ENCODE measurements at places on chromosomes 13 and 19.
A peak's percentile ranks its signal among the peaks of the same experiment; 100 is the strongest.

GRCh38 chr13:29487466-29488454 lies 107.7 kb downstream of the SLC7A1 start:
- no peak for DNase-seq

DNA sequence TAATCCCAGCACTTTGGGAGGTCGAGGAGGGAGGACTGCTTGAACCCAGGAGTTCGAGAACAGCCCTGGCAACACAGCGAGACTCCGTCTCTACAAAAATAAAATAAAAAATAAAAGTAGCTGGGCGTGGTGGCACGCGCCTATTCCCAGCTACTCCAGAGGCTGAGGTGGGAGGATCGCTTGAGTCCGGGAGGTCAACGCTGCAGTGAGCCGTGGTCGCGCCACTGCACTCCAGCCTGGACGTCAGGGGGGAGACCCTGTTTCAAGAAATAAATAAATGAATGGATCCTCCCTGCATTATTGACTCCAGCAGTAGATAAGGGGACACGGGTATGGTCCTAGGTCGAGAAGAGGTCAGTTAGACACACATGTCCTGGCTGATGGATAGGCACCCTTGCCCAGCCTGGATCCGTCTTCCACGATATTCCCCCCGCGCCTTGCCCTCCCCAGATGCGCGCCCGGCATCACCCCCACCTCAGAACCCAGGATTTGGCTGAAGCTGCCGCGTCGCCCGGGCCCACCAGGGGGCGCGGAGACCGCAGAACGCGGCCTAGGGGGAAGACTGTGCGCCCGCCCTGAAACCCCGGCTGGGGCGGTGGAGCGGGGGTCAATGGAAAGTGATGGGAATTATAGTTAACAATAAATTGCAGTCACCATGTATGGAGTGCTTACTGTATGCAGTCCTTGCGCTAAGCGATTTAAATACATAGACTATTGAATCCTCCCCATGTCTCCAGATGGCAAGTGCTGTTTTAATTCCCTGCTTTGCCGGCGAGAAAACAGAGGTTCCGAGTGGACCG lies 2.1 kb upstream of the HOOK2 start:
- DNase-seq = no peak

GRCh38 chr13:22800526-22801401 lies 380.0 kb upstream of the SGCG start:
- no peak for DNase-seq

DNA sequence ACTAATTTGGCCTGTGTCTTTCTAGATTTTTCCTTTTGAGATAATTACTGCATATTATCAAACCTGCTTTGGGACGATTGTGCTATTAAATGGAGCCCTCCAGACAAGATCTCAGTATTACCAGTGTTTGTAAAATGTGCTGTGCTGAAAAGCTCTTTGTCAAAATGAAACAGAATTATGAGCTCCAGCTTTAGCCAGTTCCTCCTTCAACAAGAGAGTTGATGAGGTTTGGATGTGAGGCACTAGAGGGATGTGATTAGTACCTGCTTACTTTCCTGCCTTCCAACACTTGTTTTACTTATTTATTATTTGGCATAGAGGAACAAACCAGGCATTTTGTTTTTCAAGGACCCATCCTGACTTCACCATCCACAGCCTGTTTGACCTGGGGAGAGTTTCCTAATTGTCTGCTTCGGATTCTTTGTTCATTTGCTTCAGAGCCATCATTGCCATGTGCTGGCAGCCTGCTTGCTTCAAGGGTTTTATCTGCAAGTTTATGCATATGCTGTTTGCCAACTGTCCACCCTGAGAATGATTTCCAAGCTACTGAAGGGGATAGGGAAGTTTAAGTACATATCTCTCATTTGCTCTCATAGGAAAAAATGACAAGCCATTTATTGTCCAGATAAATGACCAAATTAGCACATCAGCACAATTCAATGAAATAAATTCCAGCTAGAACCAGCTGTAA lies 32.9 kb upstream of the CPB2 start:
- no peak for DNase-seq

- peak; percentile 65 for DNase-seq
Observed at GRCh38 chr13:94641409-94641941, 39.8 kb downstream of the GPR180 start.

GRCh38 chr19:47210689-47211316 lies 20.2 kb downstream of the BBC3 start:
- no peak for DNase-seq

DNA sequence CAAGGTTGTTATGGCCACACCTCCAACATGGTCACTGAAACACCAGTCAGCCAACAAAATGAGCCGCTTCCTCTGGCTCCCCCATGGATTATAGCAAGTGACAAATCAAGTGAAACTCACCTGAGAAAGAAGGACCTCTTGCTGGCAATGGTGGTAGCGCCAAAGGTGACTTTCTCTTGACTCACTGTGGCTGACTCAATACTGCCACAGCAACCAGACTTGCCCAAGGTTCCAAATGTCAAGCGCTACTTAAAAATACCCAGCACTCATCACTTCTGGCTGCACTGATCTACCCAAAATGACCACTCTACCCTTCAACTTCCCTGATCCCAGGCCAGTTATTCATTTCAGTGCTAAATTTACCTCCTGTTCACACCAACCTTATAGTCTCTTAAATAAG lies 495.5 kb downstream of the FOXO1 start:
- DNase-seq = no peak

All from NCI-H1436 treated with DMSO at 0.1 percent for 48 hours (cell line).